ENCODE measurements at places on chromosomes 11 and 22. TPM values are rescaled to one million over a fixed set of nuclear protein-coding genes. Genes with fewer than 3 reads are reported as not detected.

CDC42EP1 gene
- 77.0 TPM for total RNA-seq

FXYD2 gene
- 2.9 TPM for total RNA-seq

RNF121 gene
- total RNA-seq = 26.7 TPM

XKR3 gene
- not detected for total RNA-seq

THY1 gene
- 16.8 TPM for total RNA-seq

LARGE1 gene
- total RNA-seq = 41.1 TPM

OTOG gene
- total RNA-seq = 0.11 TPM

GRCh38 chr22:28907311-28908008 is 24.1 kb downstream of the ZNRF3 start:
- DNase-seq = no peak

DNA sequence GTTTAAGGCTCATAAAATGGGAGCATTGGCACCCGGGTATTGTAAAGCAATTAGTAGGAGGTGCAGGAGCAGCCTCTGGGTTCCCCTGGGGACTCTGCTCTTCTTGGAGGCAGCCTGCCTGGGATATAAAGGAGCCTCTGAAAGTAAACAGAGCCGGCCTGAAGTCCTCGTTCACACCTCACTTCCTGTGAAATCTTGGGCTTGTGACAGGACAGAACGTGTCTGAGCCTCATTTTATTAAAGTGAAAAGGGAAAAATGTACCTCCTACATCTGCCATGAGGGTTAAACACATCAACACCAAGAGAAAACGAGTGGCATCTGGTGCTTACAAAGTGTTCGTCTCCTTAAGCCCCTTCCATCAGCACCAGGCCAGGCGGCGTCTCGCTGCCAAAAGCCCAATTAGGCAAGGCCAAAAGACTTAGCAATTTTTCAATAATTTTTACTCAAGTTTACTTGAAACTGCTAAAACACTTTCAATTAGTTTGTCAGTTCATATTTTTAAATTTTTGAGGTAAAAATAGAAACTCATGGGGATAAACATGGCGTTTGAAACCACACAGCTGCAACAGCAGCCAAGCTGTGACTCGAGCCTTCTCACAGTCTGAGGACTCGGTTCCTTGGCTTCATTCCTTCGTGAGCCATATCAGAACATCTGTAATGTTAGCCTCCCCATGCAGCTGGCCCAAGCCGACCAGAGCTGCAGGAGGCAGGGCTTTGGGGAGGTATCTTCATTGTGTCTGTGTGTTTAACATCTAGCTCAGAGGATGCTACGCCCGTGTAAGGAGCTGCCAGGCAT is 33.6 kb downstream of the MAP6 start:
- DNase-seq = peak; percentile 96

GRCh38 chr11:33713151-33713855 is 12.7 kb upstream of the C11orf91 start:
- DNase-seq = no peak

GRCh38 chr11:113282898-113283437 is 31.4 kb upstream of the TTC12 start:
- no peak for DNase-seq

GRCh38 chr11:66046901-66047300 is 2.1 kb downstream of the GAL3ST3 start:
- no peak for DNase-seq

- DNase-seq = no peak
Measured at GRCh38 chr11:15159085-15159484, 44.4 kb downstream of the INSC start.

DNA sequence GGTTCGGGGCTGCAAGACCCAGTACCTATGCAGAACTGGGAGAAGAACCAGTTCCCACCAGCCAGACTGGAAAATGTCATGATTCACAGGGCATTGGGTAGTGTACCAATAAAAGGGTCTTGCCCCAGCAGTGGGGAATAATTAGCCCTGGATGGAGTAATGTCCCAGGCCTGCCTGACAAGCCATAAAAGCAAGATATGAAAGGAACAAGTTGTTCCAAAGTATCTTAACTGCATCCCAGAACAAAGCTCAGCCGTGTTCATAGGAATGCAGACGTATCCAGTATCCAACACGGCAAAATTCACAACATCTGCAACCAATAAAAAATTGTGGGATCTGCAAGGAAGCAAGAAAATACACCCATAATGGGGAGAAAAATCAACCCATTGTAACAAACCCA is 47.9 kb downstream of the ASCL2 start:
- no peak for DNase-seq
